ENCODE measurements at places on chromosomes 2 and 18. TPM values are rescaled to one million over a fixed set of nuclear protein-coding genes. Genes with fewer than 3 reads are reported as not detected.

The KYNU gene
- polyA plus RNA-seq, result not detected

The SLC16A14 gene
- not detected for polyA plus RNA-seq

The CD8B2 gene
- polyA plus RNA-seq, result not detected

The TMEM127 gene
- polyA plus RNA-seq, result 27.3 TPM

The MERTK gene
- 0.25 TPM for polyA plus RNA-seq

The CAD gene
- polyA plus RNA-seq, result 24.1 TPM

The CRYGC gene
- not detected for polyA plus RNA-seq

The MAB21L4 gene
- not detected for polyA plus RNA-seq

The COL5A2 gene
- 0.05 TPM for polyA plus RNA-seq

The STK36 gene
- polyA plus RNA-seq, result 4.3 TPM

The SCN7A gene
- not detected for polyA plus RNA-seq

The TWIST2 gene
- polyA plus RNA-seq, result not detected

The SERPINB3 gene
- polyA plus RNA-seq, result not detected

The CXCR1 gene
- polyA plus RNA-seq, result not detected

The LBH gene
- 119 TPM for polyA plus RNA-seq

The HTR2B gene
- polyA plus RNA-seq, result 0.10 TPM

- no peaks in the 10 kb centered on the region for H3K36me3 ChIP-seq
- no peak for DNase-seq
- no peaks in the 10 kb centered on the region for H3K4me1 ChIP-seq
- no peak overlapping the region for H3K27ac ChIP-seq
Measured at GRCh38 chr18:72899338-72899737, 31.6 kb upstream of the NETO1 start.

DNA sequence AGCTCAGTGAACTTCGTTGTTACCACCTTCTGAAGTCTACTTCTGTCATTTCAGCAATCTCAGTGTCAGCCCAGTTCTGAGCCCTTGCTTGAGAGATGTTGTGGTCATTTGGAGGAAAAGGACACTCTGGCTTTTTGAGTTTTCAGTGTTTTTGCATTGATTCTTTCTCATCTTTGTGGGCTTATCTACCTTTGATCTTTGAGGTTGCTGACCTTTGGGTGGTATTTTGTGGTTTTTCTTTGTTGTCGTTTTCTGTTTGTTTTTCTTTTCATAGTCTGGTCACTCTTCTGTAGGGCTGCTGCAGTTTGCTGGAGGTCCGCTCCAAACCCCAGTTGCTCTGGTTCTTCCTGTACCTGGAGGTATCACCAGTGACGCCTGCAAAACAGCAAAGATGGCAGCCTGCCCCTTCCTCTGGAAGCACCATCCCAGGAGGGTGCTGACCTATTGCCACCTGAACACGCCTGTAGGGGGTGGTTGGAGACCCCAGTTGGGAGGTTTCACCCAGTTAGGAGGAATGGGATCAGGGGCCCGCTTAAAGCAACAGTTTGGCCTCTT, 74.7 kb downstream of the EPC2 start:
- no peak overlapping the region for H3K4me3 ChIP-seq
- H3K27ac ChIP-seq, result no peak overlapping the region
- no peak for DNase-seq
- H3K27me3 ChIP-seq, result no peaks in the 10 kb centered on the region

- H3K27ac ChIP-seq, result no peak overlapping the region
- H3K36me3 ChIP-seq, result no peaks in the 10 kb centered on the region
- H3K4me1 ChIP-seq, result no peaks in the 10 kb centered on the region
- no peak for DNase-seq
- H3K27me3 ChIP-seq, result peaks cover 3% of the 10 kb centered on the region
Measured at GRCh38 chr2:210387074-210387473, 72.1 kb upstream of the MYL1 start.

GRCh38 chr2:23838581-23838980, 88.3 kb downstream of the ATAD2B start:
- H3K4me3 ChIP-seq, result no peak overlapping the region
- H3K27ac ChIP-seq, result no peak overlapping the region
- H3K36me3 ChIP-seq, result peaks cover 5% of the 10 kb centered on the region
- DNase-seq, result no peak
- no peaks in the 10 kb centered on the region for H3K27me3 ChIP-seq

- no peaks in the 10 kb centered on the region for H3K4me1 ChIP-seq
- H3K36me3 ChIP-seq, result no peaks in the 10 kb centered on the region
- no peak overlapping the region for H3K27ac ChIP-seq
- no peaks in the 10 kb centered on the region for H3K27me3 ChIP-seq
Measured at GRCh38 chr2:238511614-238511950, 84.9 kb downstream of the ASB1 start.

GRCh38 chr2:27967076-27967475, 76.5 kb downstream of the BABAM2 start:
- H3K27ac ChIP-seq, result no peak overlapping the region

GRCh38 chr2:66982766-66983165, 414.4 kb upstream of the ETAA1 start:
- no peaks in the 10 kb centered on the region for H3K27me3 ChIP-seq
- no peak overlapping the region for H3K4me3 ChIP-seq
- no peaks in the 10 kb centered on the region for H3K4me1 ChIP-seq
- no peak for DNase-seq
- H3K27ac ChIP-seq, result no peak overlapping the region
- no peaks in the 10 kb centered on the region for H3K36me3 ChIP-seq

GRCh38 chr2:160491911-160492371, 1.7 kb downstream of the RBMS1 start:
- H3K4me1 ChIP-seq, result peaks cover 58% of the 10 kb centered on the region
- H3K36me3 ChIP-seq, result no peaks in the 10 kb centered on the region
- peak overlapping the region; percentile 49 for H3K4me3 ChIP-seq
- DNase-seq, result no peak
- H3K27me3 ChIP-seq, result no peaks in the 10 kb centered on the region

DNA sequence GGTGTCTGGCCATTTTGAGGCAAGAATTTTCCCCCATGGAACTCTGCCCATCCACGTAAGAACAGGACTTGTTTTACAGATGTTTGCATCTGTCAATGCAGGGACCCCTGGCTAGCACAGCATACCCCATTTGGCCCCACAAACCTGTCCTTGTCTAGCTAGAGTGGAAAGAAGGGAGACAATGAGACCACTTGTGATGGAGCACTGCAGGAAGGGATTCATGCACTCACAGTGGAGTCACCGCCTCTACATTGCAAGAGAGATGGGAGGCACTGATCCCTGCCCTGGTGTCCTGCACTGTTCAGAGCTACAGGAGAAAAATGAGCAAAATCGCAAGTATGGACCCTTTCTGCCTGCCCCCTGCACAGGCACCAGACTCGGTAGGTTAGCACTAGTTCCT, 32.5 kb downstream of the NPAS2 start:
- H3K36me3 ChIP-seq, result no peaks in the 10 kb centered on the region
- no peak overlapping the region for H3K4me3 ChIP-seq
- H3K27ac ChIP-seq, result no peak overlapping the region

DNA sequence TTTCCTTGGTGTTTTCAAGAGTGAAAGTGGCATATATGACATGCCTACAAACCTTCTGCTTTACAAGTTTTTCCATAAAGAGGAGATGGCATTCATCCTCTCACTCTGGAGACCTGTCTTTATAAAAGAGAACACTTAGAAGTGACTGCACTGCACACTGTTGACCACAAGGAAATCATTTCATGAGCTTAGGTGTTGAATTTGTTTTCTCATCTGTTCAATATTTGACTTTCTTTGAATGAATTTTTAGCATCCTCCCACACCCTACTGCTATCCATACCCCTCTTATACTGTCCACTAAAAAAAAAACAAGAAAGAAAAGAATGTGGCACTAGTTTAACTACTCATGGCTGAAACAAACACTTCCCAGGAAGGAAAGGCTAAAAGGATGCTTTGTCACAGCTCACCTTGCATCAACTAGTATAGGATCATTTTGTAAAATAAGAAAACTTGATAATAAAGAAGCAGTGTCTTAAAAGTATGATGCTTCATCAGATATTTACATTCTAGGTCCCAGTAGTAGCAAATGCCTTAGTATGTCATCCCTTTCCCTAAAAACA, 83.0 kb downstream of the ACVR1 start:
- peaks cover 12% of the 10 kb centered on the region for H3K36me3 ChIP-seq
- peaks cover 16% of the 10 kb centered on the region for H3K4me1 ChIP-seq
- H3K27ac ChIP-seq, result no peak overlapping the region

GRCh38 chr2:41068740-41069139, 616.9 kb upstream of the SLC8A1 start:
- no peak for DNase-seq
- no peaks in the 10 kb centered on the region for H3K27me3 ChIP-seq
- no peak overlapping the region for H3K27ac ChIP-seq
- no peak overlapping the region for H3K4me3 ChIP-seq

DNA sequence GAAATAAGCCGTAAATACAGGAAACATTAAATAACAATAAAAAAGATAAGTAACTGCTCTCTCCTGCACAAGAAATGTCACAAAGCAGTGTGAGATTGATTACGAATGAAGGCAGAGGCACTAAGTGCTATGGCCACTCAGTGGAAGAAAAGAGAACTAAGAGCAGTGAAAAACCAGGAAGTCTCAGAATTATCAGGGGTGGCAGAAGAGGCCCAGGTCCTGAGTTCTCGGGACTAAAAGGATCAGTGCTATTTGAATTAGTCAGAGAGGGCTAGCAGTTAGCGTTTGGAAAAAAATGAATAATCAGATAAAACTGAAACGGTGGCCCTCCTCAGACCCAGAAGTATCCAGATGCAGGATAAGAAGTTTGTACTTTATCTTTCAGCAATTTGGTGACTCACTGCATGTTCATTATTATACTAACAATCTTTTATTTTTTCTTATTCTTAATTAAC, 367.1 kb downstream of the ZEB2 start:
- no peaks in the 10 kb centered on the region for H3K27me3 ChIP-seq
- no peak for DNase-seq
- no peak overlapping the region for H3K27ac ChIP-seq
- no peaks in the 10 kb centered on the region for H3K4me1 ChIP-seq

DNA sequence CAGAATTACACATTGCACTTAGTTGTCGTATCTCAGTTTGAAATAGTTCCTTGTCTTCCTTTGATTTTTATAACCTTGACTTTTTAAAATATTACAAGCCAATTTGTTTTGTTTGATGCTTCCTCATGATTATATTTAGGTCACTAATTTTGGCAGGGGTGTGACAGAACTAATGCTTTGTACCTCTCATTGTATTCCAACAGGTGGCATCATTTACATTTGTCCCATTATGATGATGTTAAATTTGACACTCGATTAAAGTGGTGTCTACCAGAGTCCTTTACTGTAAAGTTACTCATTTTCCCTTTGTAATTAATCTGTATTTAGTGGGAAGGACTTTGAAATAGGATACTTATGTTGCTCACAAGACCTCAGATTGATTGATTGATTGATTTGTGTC, 21.5 kb upstream of the MFSD2B start:
- H3K27ac ChIP-seq, result no peak overlapping the region
- H3K36me3 ChIP-seq, result no peaks in the 10 kb centered on the region
- H3K27me3 ChIP-seq, result no peaks in the 10 kb centered on the region
- H3K4me3 ChIP-seq, result no peak overlapping the region

DNA sequence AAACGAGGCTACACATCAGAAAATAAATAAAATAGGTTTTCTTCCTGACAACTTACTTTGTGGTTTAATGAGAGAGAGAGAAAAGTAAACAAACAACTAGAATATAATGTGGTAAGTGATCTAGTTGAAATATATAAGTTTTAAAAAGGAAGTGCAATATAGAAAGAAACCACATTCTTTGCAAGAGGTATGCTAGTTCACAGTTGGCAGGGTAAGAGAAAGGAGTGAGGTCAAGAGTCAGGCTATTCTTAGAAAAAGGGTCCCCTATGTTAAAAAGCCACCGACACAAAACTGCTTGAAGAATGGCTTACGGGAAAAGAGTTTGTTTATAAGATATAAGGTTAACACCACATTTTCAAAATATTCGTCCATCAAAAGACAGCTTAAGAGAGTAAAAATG, 462.1 kb downstream of the ERBB4 start:
- H3K36me3 ChIP-seq, result no peaks in the 10 kb centered on the region
- H3K4me1 ChIP-seq, result no peaks in the 10 kb centered on the region
- H3K4me3 ChIP-seq, result no peak overlapping the region
- no peaks in the 10 kb centered on the region for H3K27me3 ChIP-seq

GRCh38 chr2:155842103-155842502, 490.4 kb downstream of the NR4A2 start:
- no peak overlapping the region for H3K27ac ChIP-seq
- H3K27me3 ChIP-seq, result no peaks in the 10 kb centered on the region
- H3K4me1 ChIP-seq, result no peaks in the 10 kb centered on the region

DNA sequence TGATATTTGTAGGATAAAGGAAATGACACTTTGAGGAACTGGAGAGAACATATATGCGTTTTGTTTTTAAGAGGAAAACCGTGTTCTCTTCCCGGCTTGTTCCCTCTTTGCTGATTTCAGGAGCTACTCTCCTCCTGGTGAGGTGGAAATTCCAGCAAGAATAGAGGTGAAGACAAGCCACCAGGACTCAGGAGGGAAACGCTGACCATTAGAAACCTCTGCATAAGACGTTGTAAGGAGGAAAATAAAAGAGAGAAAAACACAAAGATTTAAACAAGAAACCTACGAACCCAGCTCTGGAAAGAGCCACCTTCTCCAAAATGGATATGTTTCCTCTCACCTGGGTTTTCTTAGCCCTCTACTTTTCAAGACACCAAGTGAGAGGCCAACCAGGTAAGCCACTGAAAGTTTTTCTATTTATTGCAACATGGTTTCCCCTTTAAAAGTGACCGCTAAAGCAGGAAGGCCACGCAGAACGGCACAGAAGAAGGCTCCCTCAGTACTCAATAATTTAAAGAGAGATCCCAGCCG, 735 bp downstream of the NRP2 start:
- no peak for DNase-seq
- H3K27ac ChIP-seq, result no peak overlapping the region
- H3K4me1 ChIP-seq, result peaks cover 22% of the 10 kb centered on the region
- H3K27me3 ChIP-seq, result peaks cover 22% of the 10 kb centered on the region

- no peaks in the 10 kb centered on the region for H3K4me1 ChIP-seq
- no peak overlapping the region for H3K27ac ChIP-seq
- no peak overlapping the region for H3K4me3 ChIP-seq
- peaks cover 16% of the 10 kb centered on the region for H3K36me3 ChIP-seq
Measured at GRCh38 chr2:46964835-46965560, 49.4 kb upstream of the MCFD2 start.

- no peak overlapping the region for H3K27ac ChIP-seq
- no peaks in the 10 kb centered on the region for H3K4me1 ChIP-seq
- no peaks in the 10 kb centered on the region for H3K27me3 ChIP-seq
- DNase-seq, result no peak
Measured at GRCh38 chr2:16654833-16655444, 10.7 kb downstream of the CYRIA start.

DNA sequence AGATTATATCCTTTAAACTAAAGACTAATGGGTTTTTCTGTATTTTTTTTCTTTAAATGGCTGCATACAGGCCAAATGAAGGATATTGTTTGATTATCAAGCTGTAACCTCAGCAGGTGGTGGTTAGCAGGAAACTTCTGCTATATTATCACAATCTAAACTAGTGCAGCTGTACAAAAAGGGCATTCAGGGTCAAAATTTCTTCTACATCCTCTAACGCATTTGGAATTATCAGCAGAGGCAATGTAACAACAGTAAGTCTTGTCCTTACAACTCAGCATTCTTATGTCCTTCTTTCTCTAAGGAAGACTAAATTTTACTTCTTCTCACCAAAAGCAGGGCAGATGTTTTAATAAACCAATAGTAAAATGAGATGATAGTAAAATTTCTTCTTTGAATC, 135.8 kb upstream of the FN1 start:
- DNase-seq, result no peak
- no peaks in the 10 kb centered on the region for H3K27me3 ChIP-seq
- no peaks in the 10 kb centered on the region for H3K4me1 ChIP-seq
- H3K27ac ChIP-seq, result no peak overlapping the region

All from CD4-positive, alpha-beta memory T cell (primary cell).